ENCODE measurements at places on chromosomes 6 and 20.

- DNase-seq = no peak
Measured at GRCh38 chr6:169277619-169278018, 24.0 kb upstream of the THBS2 start.

DNA sequence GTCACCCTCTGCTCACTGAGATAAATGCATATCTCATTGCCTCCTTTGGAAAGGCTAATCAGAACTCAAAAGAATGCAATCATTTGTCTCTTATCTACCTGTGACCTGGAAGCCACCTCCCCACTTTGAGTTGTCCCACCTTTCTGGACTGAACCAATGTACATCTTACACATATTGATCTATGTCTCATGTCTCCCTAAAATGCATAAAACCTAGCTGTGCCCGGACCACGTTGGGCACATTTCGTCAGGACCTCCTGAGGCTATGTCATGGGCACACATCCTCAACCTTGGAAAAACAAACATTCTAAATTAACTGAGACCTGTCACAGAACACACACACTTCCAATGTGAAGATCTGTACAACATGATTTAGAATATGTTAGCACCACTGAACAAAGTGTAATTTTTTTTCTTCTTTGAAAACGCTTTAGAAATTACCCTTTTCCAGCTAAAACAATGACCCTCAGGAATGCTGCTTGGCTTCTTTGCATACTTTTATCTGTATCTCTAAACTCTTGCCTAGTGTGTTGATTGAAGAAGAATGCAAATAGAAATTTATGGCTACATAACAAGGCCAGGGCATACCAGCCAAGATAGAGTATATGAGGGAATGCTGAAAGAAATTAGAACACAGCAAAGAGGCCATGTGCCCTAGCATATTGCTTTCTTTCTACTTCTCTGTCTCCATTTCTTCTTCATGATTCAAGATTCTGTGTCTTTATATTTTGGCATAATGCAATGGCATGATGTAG lies 84.6 kb upstream of the DST start:
- DNase-seq = no peak

- no peak for DNase-seq
Measured at GRCh38 chr6:83168556-83168955, 24.5 kb downstream of the PGM3 start.

DNA sequence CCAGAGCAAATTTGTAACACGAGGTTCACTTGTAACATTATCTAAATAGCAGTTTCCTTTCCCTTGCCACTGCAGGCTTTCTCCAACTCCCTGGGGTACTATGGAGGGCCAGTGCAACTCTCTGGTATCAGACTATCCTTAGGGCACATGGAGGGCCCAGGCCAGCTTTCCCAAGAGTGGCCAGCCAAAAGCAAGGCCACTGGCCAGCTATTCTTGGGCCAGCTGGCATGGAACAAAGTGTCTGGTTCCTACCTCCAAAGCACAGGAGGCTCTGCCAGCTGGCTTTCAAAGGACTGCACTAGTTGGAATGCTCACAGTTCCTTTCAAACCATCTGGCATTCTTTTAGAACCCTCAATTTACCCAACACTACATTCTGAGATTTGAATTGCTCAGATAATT lies 8.7 kb downstream of the RNF24 start:
- DNase-seq = peak; percentile 83

DNA sequence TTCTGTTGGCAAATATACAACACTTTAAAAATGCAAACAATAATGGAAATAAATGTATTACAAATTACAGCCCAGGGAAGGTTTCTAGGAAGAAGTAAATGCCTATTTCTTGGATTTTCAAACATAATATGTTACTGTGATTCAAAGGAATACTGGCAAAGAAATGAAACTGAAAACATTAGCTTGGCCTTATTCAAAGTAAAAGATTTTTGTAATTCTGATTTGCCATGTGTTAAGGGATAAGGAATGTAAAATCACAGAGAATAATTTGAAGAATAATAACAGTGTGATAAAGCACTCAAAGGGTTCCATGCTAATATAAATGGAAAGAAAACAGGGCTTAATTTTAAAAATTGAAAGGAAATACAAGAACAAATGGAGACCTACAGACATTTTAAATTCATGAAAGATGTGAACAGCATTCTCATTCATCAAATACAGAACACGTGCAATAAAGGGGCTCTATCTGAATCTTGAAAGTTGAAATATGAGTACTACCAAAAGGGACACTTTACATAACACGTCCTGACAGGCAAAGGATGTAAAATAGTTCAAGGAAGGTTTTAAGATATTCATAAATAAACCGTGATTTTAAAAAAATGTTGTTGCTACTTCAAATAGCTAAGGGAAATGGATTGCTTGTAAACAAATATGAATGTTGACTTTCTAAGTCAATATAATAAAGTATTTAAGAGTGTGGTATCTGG lies 138.1 kb downstream of the RFPL4B start:
- DNase-seq = no peak

DNA sequence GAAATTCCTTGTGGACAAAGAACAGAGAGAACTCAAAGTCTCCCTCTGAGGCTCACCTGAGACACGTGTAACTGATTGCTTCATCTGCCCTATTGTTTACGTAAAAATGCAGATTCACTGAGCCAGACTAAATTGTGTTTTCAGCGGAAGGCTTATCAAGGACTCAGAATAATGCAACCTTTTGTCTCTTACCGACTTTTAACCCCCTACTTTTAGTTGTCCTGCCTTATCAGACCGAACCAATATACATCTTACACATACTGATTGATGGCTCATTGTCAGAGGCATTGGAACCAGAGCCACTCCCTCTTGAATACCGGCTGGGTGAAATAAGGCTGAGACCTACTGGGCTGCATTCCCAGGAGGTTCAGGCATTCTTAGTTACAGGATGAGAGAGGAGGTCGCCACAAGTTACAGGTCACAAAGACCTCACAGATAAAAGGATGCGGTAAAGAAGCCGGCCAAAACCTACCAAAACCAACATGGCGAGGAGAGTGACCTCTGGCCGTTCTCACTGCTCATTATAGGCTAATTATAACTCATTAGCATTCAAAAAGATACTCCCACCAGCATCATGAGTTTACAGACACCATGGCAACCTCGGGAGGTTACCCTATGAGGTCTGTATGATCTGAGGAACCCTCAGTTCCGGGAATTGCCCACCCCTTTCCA lies 95.5 kb upstream of the ZNF184 start:
- DNase-seq = no peak

- no peak for DNase-seq
Measured at GRCh38 chr6:21371676-21372171, 221.8 kb upstream of the SOX4 start.

DNA sequence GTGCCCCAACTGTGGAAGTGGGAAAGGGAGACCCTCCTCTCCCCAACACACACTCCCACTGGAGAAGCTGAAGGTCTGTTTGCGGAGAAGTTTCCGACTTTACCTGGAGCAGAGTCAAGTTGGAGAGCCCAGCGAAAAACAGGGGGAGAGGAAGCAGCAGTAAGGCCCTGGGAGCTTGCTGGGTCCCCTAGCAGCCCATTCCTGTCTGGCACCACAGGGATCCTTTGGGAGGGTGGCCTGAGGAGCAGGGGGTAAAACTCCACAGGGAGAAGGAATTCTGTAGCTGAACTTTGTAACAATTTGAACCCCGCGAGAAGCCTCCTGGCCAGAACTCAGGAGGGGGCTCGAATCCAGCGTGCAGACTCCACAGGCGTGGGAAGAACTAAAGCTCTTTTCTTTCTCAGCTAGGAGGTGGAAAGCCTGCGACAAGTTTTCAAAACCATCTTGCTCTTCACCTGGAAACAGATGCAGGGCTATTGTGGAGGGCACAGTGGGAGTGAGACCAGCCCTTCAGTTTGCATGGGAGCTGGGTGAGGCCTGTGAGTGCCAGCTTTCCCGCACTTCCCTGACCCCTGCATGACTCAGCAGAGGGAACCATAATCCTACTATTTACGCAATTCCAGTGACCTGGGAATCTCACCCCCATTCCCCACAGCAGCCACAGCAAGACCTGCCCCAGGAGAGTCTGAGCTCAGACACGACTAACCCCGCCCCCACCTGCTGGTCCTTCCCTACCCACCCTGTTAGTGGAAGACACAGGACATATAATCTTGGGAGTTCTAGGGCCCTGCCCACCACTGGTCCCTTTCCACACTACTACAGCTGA lies 25.8 kb downstream of the SERPINB9 start:
- DNase-seq = no peak

DNA sequence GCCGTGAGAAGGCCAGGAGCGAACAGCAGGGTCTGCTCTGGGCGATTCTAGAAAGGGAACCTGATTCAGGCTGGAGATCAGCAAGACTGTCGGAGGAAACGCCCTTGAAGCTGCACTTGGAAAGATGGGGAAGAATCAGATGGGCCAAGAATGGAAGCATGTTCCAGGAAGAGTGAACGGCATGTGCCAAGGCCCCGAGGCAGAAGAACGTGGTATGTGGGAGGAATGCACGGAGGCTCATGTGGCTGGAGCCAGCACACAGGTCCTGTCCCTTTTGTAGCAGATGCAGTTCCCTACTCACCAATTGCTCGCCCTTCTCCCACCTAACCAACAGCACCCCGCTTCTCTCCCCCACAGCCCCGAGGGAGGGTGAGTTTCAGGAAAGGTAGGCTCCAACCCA lies 180.6 kb downstream of the TFAP2C start:
- no peak for DNase-seq

GRCh38 chr6:164133095-164133494 lies 718.6 kb downstream of the QKI start:
- DNase-seq = no peak

DNA sequence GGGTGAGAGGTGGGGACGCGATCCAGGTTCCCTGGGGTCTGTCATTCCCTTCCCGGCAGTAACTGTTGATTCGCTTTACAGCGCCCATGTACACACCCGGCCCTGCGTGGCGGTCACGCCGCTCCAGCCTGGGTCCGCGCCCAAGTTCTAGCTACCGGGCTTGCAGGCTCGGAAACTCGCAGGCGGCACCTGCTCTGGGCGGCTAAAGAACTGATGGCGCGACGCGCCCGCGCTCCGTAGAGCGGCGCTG lies 1.4 kb upstream of the POU3F2 start:
- DNase-seq = no peak

DNA sequence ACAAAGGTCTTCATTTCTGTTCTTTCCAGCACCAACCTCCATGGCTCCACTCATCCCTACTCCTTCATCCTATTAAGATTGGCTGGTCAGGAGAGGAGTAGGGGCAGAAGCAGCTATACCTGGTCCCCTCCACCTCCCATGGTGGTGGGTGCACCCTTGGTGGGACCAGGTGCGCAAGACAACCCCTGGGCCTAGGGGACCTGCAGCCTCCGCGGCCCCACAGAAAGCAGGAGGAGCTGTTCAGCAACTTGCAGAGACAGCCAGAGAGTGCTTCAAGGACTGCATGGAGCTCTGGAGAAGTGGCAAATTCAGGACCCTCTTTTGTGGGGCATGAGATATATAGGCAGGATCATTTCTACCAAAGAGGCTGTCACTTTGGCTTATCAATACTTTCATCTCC lies 9.8 kb downstream of the ULBP2 start:
- DNase-seq = no peak

DNA sequence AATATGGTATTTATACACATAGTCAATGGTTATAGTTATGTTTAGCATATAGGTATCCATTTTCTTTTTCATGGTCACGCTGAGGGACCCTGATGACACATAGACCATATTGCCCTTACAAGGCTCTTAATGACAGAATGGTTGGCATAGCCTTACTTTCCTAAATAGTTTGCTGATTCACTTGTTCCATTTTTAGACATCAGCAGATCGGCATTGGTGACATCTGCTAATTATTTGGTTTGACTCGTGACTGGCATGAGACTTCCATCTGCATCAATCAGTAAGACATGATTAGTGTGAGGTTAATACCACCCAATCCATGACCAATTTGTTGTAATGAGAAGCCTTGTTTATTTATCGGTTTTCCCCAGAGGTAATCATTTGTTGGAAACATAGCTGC lies 309.7 kb downstream of the ALDH8A1 start:
- peak; percentile 29 for DNase-seq

DNA sequence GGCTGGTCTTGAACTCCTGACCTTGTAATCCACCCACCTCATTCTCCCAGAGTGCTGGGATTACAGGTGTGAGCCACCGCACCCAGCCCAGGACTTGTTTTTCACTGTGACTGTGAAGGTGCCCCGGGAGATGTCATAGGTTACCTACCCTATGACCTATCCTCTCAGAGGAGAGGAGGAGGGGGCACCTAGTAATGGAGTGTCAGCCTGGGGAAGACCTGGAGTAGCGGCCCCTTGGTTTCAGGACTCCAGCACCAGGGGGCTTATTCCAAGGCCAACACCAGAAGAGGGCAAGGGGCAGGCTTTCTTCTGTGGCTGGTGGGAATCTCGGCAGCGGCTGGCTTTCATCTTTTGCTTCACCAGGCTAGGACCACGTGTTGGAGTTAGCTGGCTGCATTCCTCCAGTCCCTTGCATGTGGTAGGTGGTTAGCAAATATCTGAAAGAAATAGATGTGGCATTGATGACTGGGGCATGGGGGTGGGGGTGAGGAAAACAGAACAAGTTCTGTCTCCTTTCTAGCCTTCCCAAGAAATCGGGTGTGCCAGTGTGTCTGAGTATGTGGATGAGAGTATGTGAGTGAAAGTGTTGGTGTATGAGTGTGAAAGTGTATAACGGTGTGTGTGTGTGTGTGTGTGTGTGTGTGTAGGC lies 7.9 kb upstream of the ITPR3 start:
- no peak for DNase-seq

GRCh38 chr6:2810092-2810671 lies 31.5 kb downstream of the SERPINB1 start:
- no peak for DNase-seq

GRCh38 chr6:4189249-4189648 lies 53.9 kb upstream of the ECI2 start:
- no peak for DNase-seq

DNA sequence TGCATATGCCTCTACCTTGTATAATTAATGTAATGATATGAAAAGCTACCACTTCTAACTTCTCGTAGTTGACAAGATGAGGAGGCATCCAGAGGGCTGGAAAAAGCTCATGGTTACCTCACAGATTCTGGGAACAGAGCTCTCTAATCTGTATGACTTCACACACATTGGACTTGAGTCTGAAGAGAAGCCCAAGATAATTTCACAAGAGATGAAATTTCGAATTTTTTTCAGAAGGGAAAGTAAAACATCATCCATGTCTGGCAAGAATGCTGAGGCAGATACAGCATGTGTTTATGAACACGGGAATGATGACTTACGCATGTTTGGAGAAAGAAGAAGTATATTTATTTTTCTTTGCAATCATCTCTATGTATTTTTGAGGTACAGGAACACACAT lies 141.8 kb upstream of the TENT5A start:
- DNase-seq = no peak

- DNase-seq = no peak
Measured at GRCh38 chr6:21208796-21209186, 384.8 kb upstream of the SOX4 start.

GRCh38 chr20:48603116-48603818 lies 224.5 kb downstream of the PREX1 start:
- DNase-seq = no peak

DNA sequence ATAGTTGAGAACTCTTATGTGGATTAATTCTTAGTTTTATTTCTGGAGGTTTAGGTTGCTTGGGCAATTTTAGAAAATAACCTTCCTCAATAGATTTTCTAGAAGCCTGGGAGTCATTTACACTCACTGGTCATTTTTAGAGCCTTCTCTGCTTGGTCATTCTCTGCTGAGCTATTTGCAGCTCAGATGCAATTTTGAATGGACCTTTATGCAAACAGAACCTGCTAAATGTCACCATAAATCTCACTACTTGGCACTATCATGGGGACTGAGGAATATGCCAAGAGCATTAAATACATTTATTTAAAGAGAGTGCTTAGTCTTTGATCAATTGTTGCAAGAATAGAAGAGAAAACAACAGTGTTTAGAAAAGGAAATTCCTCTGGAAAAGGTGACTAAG lies 154.0 kb downstream of the CLVS2 start:
- no peak for DNase-seq

Data from NCI-H446 (cell line).